ENCODE measurements at places on chromosomes 11 and 22. TPM values are rescaled to one million over a fixed set of nuclear protein-coding genes. Genes with fewer than 3 reads are reported as not detected.

GRCh38 chr22:36644333-36644757 is 59.2 kb downstream of the CACNG2 start:
- no peak overlapping the region for H3K27ac ChIP-seq
- H3K4me1 ChIP-seq, result no peaks in the 10 kb centered on the region
- no peak for DNase-seq
- H3K36me3 ChIP-seq, result no peaks in the 10 kb centered on the region
- H3K27me3 ChIP-seq, result peaks cover 11% of the 10 kb centered on the region
- no peak overlapping the region for H3K4me3 ChIP-seq

GRCh38 chr11:128098781-128099180 is 488.6 kb downstream of the ETS1 start:
- no peaks in the 10 kb centered on the region for H3K36me3 ChIP-seq
- H3K27me3 ChIP-seq, result no peaks in the 10 kb centered on the region
- no peaks in the 10 kb centered on the region for H3K4me1 ChIP-seq

DNA sequence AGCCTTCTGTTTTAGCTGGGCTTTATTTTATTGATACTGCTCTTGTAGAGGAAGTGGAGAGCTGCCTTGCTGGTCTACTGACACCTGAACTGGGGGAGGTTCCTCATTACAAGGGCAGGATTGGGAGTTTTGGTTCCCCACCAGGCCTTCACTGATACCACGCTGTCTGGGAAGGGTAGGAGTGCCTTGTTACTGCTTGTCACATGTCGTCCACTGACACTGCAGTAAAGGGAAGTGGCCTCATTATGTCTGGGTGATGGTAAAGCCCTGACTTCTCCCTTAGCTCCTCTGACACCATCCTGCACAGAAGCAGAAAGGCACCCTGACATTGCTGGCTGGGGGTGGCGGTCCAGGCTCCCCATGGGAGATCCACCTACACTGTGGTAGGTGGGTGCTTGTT is 38.7 kb upstream of the ELF5 start:
- no peaks in the 10 kb centered on the region for H3K27me3 ChIP-seq
- H3K27ac ChIP-seq, result no peak overlapping the region
- no peak overlapping the region for H3K4me3 ChIP-seq
- no peaks in the 10 kb centered on the region for H3K4me1 ChIP-seq
- H3K36me3 ChIP-seq, result no peaks in the 10 kb centered on the region

DNA sequence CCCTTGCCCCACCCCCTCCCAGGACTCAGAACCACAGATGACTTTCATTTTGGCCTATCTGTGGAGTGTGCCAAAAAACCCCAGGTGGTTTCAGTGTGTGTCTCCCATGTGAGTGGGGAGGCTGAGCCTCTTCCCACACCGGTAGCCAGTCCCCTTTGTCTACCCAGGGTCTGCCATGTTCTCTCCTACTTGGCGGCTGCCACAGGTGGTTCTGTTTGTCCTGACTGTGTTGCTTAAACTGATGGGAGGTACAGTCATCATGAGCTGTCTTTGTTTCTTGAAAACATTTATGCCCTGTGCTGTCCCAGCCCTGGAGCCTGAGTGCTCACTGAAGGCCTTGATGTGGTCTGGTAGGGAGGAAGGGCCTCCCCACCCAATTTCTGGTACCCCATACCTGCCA is 39.7 kb upstream of the SUSD2 start:
- peaks cover 17% of the 10 kb centered on the region for H3K4me1 ChIP-seq
- no peak for DNase-seq
- no peaks in the 10 kb centered on the region for H3K27me3 ChIP-seq
- no peak overlapping the region for H3K27ac ChIP-seq
- H3K4me3 ChIP-seq, result no peak overlapping the region
- no peaks in the 10 kb centered on the region for H3K36me3 ChIP-seq

GRCh38 chr11:69494851-69495250 is 13.4 kb downstream of the LINC01488 start:
- no peak overlapping the region for H3K4me3 ChIP-seq
- H3K27me3 ChIP-seq, result no peaks in the 10 kb centered on the region
- no peak for DNase-seq
- no peak overlapping the region for H3K27ac ChIP-seq
- H3K4me1 ChIP-seq, result peaks cover 23% of the 10 kb centered on the region

- H3K36me3 ChIP-seq, result no peaks in the 10 kb centered on the region
- no peak overlapping the region for H3K27ac ChIP-seq
- DNase-seq, result no peak
- no peak overlapping the region for H3K4me3 ChIP-seq
- no peaks in the 10 kb centered on the region for H3K27me3 ChIP-seq
These were observed 22.2 kb downstream of the PTPRJ start for GRCh38 chr11:48002561-48002960.

DNA sequence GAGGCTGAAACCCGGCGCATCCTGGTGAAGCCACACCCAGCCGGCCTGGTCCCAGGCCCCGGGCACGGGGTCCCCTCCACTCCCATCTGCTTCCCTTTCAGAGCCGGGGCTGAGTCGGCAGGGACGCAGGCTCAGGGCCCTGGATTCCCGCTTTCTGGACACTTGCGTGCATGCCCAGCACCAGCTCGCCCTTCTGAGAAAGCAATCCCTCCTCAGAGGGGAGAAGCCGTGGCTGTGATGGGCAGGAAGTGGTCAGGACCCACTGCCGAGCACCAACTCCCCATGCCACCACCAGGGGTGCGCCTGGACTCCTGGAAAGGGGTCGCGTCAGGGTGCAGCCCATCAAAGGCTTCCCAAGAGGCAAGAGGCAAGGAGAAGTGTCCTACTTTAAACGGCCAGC is 15.1 kb downstream of the CDKN1C start:
- no peak overlapping the region for H3K27ac ChIP-seq
- H3K36me3 ChIP-seq, result no peaks in the 10 kb centered on the region
- no peak for DNase-seq
- H3K27me3 ChIP-seq, result peaks cover 40% of the 10 kb centered on the region

Gene YDJC
- 10.8 TPM for total RNA-seq

All from gastrocnemius medialis (tissue), 4 donors.